ENCODE measurements at places on chromosomes 7 and 10. TPM values are rescaled to one million over a fixed set of nuclear protein-coding genes. Genes with fewer than 3 reads are reported as not detected.
A peak's percentile ranks its signal among the peaks of the same experiment; 100 is the strongest.

DNA sequence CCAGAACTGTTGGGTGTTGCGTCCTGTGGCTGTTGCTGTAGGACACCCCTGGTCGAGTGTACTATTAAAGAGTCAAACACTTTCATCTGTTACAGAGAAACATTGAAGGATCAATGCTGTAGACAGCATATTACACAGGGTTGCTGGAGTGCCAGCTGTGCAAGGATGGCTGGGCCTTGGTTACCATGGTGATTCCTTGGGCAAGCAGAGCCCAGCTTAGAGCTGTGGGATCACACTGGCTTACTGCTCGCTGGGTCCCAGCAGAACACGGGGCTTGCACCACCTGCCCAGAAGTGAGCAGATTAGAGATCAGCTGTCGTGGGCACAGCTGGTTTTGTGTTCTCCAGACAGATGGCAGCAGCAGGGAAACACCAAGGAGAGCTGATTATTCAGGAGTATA lies 76.0 kb downstream of the GPR141 start:
- DNase-seq = no peak

DNA sequence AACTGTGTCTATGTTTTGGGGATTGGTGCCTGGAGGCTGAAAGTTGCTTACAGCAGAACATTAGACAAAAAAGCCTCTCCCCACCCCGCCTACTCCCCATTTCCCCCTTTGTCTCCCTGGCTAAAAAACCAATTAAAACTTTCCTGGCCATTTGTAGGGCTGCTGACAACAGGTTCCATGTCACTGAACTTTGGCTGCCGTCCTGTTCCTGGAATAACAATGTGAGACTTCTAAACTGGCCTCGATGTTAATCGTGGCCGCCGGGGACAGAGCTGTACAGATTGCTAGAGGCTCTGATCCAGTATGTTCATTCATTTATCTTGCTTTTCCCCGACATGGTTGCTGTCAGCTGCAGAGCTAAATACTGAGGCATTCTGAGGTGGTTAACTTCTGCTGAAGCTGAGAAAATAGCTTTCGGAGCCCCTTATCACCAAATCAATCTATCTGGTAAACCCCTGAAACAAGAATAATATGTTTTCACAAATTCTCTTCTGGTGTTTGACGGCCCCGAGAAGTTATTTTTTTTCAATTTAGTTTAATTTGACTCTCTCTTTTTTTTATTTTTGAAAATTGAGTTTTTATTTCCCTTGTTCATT lies 271.6 kb downstream of the GFRA1 start:
- DNase-seq = no peak

DNA sequence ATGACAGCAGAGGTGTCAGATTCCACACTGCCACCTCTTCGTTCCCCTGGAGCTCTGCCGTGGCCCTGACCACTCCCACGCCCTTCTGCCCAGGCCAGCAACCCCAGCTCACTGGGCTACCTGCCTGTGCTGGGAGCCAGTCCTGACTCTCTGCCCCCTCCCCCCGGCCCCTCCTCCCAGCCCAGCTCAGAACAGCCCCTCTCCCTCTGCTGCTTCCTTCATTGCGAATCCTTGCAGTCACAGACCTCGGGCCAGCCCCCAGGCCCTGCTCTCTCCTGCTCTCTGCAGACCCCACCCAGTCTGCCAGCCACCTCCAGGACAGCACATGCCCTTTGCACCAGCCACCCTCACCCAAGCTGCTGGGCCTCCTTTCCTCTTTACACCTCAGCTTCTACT lies 60.4 kb downstream of the TCERG1L start:
- no peak for DNase-seq

DNA sequence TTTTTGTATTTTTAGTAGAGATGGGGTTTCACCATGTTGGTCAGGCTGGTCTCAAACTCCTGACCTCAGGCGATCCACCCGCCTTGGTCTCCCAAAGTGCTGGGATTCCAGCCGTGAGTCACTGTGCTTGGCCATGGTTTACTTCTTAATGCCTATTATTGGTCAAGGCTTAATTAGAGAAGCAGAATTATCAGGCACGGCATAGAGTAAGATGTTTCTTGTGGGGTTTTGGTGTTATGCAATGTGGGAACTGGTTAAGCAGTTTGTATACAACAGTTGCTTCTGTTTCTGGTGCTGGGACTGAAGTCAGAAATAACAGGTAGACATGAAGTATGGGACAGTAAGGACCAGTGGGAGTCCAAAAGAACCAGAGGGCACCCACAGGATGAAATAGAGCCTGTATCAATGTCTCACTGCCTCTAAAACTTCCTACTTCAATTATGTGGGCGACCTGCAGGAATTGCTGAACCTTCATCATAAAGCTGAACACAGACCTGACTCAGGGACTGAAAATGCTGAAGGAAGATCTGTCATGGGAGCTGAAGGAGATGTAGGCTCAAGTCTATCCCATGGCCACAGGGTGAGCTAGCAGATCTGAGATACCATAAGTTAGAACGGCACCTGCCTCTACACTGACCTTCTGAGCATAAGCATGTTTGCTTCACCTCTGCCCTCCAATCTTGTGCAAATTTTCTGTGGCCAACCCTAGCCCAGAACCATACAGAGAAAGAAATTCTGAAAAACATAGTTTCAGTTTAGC lies 38.3 kb upstream of the VCL start:
- DNase-seq = no peak

- DNase-seq = no peak
Measured at GRCh38 chr7:69129951-69130350, 468.3 kb upstream of the AUTS2 start.

GRCh38 chr7:35250941-35251340 lies 3.0 kb downstream of the TBX20 start:
- no peak for DNase-seq

- DNase-seq = no peak
Measured at GRCh38 chr10:131818510-131819234, 82.1 kb upstream of the PPP2R2D start.

- DNase-seq = no peak
Measured at GRCh38 chr10:22831586-22831985, 96.3 kb upstream of the ARMC3 start.

- DNase-seq = no peak
Measured at GRCh38 chr7:150753826-150754603, 16.8 kb downstream of the GIMAP5 start.

DNA sequence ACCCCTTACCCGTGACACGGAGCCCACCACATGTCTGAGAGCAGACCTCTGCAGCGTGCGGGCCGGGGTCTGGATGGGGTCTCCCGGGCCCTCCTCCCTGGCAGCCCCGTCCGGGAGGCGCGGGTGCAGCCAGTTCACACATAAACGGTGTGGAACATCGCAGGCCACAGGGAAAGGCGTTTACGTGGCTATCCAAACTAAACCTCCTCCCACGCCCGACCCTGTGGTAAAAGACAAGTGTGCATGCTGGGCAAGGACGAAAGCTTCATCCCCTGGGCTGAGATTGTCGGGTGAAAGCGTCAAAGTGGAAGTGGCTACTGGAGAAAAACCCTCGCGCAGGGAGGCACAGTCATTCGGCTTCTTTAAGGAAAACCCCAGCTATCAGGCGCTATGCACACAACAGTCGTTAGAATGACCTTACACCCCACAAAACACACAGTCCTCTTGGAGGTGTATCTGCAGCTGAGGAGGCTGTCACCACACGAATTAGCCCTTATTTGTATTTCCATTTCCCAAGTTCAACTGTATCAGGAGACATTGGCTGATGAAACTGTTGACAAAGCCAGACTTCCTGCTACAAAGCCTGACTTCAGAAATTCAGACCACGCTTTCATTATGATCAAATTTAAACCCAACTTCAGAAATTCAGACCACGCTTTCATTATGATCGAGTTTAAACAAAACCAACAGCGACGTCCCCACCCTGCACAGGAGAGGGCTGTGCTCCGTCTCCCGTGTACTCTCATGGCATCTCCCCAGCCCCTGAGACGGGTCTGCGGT lies 15.3 kb downstream of the GPER1 start:
- DNase-seq = no peak

GRCh38 chr7:47557694-47558670 lies 23.9 kb downstream of the TNS3 start:
- no peak for DNase-seq

DNA sequence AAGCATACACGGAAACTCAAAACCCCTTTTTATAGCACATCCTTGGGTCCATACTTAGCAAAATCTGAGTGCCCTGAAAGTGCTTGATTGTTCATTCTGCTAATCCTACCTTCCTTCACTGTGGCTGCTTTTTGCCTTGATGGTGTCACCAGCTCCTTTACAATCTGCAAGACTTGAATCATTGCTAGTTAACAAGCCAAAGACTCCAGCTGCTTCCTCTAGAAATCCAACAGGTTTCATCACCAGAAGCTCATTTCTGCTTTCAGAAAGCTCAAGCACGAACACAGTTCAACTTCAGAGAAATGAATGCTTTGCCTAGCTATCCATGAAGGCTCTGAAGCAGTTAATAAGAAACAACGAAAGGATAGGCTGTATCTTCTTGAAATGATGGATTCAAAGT lies 38.0 kb downstream of the USP6NL start:
- no peak for DNase-seq

- DNase-seq = no peak
Measured at GRCh38 chr10:990808-991207, 2.6 kb downstream of the GTPBP4 start.

DNA sequence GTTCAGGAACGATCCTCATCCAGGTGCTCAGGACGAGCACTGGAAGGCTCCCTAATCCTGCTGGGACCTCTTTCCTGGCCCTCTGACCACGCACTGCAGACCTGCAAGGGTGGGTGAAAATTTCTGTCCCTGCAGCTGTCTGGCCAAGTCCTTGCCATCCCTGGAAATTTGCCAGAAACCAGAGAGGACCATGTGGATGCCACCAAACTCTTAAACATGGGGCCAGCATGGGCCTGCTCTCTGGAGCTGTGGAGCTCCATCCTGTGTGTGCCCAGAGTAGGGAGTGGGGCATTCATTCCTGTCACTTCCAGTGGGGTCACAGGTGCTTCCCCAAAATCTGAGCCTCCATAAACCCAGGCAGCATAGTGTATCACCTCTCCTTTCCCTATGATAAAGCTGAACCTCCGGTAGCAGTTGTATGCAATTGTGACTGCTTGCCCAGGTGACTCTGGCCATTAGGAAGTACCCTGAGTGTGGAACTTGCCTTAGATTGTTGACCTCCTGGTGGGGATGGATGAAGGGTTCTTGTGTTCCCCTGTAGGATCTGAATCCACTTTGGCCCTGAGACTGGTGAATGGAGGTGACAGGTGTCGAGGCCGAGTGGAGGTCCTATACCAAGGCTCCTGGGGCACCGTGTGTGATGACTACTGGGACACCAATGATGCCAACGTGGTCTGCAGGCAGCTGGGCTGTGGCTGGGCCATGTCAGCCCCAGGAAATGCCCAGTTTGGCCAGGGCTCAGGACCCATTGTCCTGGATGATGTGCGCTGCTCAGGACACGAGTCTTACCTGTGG lies 57.1 kb downstream of the DMBT1 start:
- no peak for DNase-seq

- peak; percentile 44 for DNase-seq
Measured at GRCh38 chr10:101063548-101064414, 2.0 kb downstream of the KAZALD1 start.

- no peak for DNase-seq
Measured at GRCh38 chr10:29057822-29058331, 231.0 kb upstream of the LYZL1 start.

GRCh38 chr7:152702-153391 lies 39.5 kb upstream of the FAM20C start:
- no peak for DNase-seq

DNA sequence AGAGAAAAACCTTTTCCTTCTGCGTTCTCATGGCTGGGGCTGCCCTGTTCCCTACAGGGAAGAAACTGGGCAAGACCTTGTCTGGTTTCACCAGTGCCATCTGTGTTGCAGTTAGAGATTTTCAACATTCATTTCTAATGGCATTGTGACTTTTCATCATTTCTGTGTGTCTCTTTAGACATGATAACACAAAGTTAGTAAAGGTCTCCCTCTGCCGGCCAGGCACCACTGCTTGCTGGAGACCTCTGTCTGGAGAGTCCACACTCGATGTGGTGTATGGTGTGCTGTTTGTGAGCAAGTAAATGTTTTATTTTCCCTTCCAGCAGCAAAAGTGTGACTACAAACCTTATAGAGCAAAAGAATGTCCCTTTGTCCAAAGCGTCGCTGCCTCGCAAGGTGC lies 213.5 kb downstream of the PAXIP1 start:
- peak; percentile 55 for DNase-seq

DNA sequence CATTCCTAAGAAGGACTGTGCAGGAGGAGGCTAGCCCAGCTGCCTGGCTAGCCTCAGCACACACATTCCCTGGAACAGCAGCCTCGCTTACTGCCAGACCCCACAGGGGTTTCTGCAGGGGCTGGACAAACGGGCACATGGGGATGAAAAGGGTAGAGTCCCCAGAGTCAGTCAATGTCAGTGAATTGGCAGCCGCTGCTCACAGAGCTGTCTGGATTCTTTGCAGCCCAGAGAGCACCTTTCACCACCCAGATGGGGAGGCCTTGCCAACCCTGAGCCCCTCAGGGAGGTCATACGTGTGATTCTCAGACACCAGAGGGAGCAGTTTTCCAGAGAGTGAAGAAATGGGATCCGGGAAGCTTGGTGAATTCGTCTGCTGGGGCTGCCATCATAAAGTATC lies 143.3 kb downstream of the KCNMA1 start:
- peak; percentile 45 for DNase-seq

DNA sequence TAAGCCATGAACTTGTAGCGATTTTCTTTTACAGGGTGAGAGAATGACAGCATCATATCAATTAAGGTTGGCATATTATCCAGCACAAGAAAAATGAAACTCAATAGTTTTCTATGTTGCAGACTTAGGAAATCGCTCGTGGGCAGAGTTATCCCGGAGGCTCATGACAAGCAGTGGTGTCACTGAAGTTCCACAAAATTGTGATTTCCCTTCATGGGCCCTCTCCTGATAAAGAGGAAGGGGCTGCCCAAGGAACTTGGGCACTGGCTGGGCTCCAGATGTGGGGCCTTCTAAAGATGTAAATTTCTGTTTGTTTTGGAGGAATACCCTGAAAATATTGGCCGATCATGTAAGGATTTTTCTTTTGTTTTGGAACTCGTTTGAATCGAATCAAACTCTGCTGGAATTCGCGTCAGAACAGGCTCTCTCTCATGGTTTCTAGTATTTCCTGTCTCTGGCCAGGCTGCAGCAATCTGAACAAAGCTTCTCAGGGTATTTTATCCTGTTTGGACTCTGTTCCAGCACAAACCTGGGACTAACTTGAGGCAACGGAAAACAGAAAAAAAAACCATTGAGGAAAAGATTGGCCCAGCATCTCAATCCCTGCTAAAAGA lies 340.6 kb upstream of the NRP1 start:
- DNase-seq = no peak

Gene DGKI
- 0.69 TPM for total RNA-seq

Gene CSGALNACT2
- total RNA-seq = 3.8 TPM

Gene CFAP69
- total RNA-seq = 1.8 TPM

Gene ABCC2
- total RNA-seq = 1.9 TPM

Gene SMARCD3
- total RNA-seq = 5.4 TPM

Gene CALML5
- not detected for total RNA-seq

Gene LIPJ
- total RNA-seq = not detected

Gene C10orf71
- not detected for total RNA-seq

Gene PALS2
- 32.0 TPM for total RNA-seq

Gene CNPY1
- not detected for total RNA-seq

Gene MRPS33
- total RNA-seq = 32.2 TPM

Gene TEX36
- total RNA-seq = not detected

Gene PRR15
- 2.9 TPM for total RNA-seq

Gene ZNF727
- not detected for total RNA-seq

Gene GNAI1
- total RNA-seq = 132 TPM
